Activated T-cell treated with anti-CD3 and anti-CD28 coated beads, Interleukin-2, amount 50 U/mL, for 48 hours (primary cell): ENCODE measurements at places on chromosomes 1 and 21.

DNA sequence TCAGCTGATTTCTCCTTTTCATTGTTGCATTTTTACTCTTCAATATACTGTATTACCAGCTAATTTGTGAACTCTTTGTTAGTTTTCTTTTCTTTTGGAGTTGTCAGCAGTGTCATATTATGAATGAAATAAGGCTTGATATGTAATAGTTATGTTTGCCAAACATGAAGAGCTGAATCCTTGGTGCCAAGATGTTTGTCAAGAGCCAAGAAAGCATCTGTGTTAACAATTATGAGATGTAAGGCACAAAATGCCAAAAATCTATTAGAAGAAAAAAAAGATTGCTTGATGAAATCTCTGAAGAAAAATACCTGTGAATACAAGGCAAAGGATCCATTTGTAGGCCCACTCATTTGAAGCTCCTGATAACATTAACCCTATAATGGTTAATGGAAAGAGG is 48.4 kb upstream of the RNPC3 start:
- no peak for DNase-seq

DNA sequence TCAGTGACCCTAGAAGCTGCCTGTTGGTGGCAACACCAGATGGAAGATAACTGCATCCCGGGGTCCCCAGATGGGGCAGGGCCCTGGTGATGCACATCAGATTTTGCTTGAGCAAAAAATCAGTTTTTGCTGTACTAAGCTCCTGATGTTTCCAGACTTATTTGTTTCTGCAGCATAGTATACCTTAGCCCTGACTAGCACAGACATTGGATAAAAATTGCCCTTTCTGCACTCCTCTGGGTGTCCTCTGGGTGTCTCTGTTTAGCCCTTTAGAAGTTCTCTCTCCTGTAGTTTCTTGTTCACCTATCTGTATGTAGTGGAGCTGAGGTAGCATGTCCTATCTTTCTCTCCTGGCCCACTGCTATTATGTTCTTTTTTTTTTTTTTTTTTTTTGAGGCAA is 30.3 kb upstream of the PLA2G2C start:
- no peak for DNase-seq

DNA sequence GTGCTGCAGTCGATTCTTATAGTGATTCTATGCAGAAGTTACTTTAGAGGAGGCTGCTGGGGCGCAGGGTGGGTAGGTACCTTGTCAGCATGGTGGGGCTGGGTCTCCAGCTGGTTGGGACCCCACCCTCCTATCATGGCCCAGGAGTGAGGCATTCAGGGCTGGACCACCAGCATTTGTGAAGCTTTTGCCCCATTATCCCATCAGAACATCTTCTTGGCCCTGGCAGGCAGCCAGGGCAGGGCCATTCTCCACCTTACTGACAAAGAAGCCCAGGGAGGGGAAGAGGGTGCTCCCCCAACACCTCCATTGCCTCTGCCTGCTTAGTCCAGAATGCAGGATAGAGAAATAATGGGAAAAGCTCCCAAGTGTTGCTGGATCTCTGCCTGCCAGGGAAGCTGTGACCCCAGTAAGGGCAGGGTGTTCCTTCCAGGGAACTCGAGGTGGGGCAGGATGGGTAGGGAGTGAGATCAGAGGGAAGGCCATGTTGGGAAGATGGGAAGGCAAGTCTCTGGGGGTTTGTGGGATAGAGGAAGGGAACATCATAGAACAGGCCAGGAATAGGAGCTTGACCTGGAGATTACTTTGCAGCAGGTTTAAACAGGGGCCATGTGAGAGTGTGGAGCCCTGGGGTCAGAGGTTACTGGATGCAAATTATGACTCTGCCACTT is 16.2 kb upstream of the SLC2A1 start:
- DNase-seq, result no peak

DNA sequence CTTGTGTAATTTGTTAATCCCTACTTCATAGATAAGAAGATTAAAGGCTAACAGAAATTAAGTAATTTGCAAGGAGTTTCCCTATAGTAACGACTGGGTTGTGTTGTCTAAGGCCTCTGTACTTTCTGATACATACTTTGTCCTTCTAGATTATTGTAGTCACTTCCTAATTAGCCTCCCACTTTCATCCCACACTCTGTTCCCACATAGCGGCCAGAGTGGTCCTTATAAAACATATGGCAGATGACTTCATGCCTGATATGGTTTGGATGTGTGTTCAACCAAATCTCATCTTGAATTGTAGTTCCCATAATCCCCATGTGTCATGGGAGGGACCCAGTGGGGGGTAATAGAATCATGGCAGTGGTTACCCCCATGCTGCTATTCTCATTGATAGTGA is 120.5 kb upstream of the DAB1 start:
- DNase-seq, result no peak

DNA sequence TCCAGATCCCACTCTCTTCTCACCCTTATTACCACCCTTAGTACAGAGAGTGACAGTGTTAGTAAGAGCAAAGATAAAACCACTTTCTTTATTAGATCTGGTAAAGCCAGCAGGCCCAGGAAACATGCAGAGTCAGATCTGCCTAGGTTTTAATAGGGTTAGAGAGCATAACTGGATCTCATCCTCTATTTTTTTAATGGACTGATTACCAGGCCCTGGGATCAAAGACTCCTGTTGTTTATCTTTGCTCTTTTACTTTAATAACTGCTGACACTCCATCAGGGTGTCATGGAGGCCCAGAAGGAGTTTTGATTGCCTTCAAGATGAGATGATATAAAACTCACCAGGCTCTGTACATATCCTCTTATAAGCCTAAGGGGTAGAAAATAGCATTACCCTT is 45.3 kb upstream of the RGS5 start:
- no peak for DNase-seq

DNA sequence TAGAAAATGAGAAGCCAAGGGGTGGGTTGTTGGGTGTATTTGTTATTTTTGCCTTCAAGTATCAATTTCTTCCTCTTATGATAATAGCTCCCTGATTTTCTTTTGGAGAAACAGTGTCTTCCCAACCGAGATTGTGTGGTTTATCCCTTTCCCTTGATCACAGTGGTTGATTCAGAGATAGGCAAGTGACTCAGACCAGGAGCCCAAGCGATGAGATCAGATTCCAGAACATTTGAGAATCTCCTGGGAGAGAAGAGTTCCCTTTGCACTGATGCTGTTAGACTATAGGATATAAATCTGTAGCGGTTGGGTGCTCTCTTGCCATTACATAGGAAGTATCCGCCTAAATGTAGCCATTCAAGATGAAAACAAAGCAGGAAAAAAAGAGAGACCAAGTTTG is 90.1 kb upstream of the WDR26 start:
- DNase-seq, result no peak

DNA sequence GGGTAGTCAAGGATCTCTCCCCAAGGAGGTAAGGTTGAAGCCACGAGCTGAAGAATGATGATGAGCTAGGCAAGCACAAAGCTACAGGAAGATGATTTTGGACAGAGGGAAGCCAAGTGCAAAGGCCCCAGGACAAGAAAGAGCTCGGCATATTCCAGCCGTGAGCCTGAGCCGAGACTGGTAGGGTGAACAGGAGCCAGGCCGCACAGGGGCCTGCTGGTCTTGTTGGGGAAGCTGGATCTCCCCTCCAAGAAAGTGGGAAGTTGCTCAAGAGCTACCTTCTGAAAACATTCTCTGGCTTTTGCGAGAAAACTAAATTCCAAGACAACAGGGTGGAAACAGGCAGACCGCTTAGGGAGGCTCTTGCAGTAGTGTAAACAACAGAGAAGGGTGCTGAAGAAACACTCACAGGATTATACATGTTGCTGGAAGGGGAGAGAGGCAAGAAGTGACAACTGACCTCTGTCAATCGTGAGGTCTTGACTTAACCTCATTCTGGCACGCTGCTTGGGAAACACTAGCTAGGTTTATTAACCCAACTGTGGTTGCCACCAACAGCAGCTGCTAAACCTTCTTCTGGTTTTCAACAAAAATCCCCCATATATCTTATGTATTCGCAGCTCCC is 625.2 kb downstream of the SMYD3 start:
- DNase-seq, result no peak

GRCh38 chr1:96524100-96524499 is 197.5 kb upstream of the PTBP2 start:
- no peak for DNase-seq

- no peak for DNase-seq
Observed at GRCh38 chr1:8303141-8303540, 14.8 kb upstream of the SLC45A1 start.

DNA sequence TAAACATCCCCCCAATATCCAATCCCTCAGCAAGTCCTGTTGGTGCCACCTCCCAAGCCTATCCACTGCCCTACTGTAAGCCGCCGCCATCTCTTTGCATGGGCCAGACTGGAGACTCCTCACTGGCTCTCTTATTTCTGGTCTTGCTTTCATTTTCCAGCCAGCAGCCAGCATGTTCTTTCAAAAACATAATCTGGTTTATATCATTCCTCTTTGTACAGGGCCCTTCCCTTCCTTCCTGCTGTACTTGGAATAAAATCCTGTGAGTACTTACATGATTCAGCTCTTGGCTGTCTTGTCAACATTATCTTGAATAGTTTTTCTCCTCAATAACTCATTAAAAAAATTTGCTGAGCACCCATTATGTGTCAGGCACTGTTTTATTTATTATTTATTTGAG is 28.2 kb downstream of the TLR5 start:
- DNase-seq, result no peak

GRCh38 chr1:163730411-163730821 is 408.7 kb downstream of the NUF2 start:
- no peak for DNase-seq
